ENCODE measurements at places on chromosomes 4 and X.

GRCh38 chr4:106149911-106150310, 166.1 kb downstream of the TBCK start:
- no peak for DNase-seq

GRCh38 chr4:22532896-22533295, 17.0 kb upstream of the ADGRA3 start:
- DNase-seq: no peak

DNA sequence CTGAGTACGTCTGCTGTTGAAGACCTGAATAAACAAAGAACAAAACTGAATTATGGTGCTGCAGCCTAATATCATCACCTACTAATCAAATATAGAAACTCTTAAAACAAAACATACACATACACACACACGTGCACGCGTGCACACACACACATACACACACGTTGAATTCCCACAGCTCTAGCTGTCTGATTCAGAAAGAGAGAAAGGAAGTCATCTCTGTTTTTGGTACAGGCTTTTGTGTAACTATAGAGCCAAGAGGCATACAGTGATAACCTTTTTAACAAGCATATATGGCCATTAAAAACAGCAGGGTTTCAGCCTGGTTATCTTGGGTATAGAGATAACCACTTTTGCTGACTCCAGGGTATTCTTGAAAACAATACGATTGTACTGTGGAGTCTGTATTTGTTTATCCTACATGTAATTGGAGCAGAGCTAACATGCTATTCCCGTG, 823.2 kb downstream of the CCSER1 start:
- DNase-seq: no peak

- DNase-seq: no peak
Measured at GRCh38 chr4:125520258-125520990, 205.7 kb downstream of the FAT4 start.

GRCh38 chr4:144579411-144580030, 66.4 kb upstream of the HHIP start:
- no peak for DNase-seq

GRCh38 chr4:143335979-143336780, 496 bp upstream of the GAB1 start:
- no peak for DNase-seq

DNA sequence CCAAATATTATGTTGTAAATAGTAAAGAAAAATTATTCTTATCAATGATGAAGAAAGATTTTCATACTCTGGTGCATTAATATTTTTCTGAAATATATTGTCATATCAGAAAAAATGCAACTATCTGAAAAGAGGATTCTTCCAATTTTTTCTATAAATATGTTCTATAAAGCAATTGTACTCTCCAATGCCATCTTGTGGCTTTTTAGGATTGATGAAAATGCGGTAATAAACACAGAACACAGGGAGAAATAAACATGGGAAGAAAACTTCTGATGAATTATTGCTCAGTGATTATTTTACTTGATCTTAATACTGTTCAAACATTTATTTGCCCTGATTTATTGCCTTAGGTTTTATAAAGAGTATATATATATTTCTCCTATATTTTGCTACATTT, 215.4 kb downstream of the IL1RAPL1 start:
- no peak for DNase-seq

- DNase-seq: no peak
Measured at GRCh38 chr4:33709247-33709646, 2535.1 kb downstream of the ARAP2 start.

- no peak for DNase-seq
Measured at GRCh38 chr4:3531318-3531878, 824 bp downstream of the LRPAP1 start.

DNA sequence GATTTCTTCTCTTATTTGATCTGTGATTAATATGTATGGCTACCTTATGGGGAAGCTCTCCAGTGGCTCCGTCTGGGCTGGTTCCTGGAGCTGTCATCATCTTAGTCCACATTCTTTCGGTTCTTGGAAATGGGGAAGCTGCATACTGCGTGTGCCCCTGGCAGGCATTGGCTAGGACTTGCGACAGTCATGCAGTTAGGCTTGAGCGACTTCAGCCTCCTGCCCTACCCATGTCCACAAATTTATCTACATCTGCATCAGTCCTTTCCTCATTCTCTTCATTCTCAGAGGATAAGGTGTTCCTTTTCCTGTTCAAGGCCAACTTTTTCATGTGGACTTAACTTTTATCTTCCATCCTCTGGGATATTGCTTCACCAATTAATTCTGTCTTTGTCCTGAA, 214.2 kb downstream of the RELL1 start:
- DNase-seq: no peak

All from stimulated activated CD8-positive, alpha-beta memory T cell treated with anti-CD3 and anti-CD28 coated beads, Interleukin-4, amount 100 ng/mL, for 1 hour (primary cell).